ENCODE measurements at places on chromosomes 2 and 18.

DNA sequence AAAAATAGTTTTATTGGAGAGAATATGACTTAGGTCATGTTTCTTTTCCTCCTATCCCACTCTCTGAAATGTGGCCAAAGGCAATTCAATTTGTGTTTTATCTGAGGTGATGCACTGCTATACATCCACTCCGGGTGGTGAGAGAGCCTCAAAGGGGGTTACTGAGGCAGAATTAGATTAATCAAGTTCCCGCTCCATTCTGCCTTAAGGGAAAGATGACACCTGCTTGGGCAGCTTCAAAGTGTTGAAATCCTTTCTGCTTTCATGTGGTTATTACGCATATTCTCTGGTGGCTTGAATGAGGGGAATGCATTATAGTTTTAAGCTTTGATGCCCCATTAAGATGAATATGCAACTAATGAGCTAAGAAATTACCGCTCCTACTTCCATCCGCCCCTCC, 213.0 kb upstream of the TMEFF2 start:
- no peak for DNase-seq

DNA sequence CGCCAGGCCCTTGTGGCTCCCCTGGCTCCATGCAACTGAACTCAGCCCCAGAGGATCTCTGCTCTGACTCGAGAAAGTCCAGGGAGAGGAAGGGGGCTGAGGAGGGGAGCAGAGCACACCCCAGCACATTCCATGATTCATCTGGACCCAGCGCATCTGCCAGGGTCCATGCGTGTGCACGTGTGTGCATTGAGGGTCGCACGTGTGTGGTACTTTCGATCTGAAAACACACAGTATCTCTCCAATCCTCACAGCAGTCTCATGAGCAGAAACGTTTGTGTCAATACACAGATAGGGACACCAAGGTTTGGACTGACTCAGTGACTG, 146.4 kb upstream of the ID2 start:
- peak; percentile 27 for DNase-seq

DNA sequence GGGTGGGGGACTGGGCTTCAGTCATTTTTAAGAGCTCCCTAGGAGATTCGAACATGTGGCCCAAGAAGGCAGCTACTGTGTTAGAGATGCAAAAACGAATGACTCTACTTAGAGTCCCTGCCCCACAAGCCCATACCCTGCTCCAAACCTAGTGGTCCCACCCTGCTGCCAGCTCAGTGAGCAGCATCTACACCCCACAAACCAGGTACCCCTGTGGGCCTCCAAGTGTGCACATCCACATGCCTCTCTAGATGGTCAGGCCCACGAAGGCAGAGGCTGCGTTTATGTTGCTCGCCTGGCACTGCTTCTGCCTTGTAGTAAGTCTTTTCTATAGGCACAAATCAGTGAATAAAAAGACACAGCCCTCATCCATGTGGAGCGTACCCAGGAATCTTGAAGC, 112.6 kb downstream of the PDCL3 start:
- no peak for DNase-seq

DNA sequence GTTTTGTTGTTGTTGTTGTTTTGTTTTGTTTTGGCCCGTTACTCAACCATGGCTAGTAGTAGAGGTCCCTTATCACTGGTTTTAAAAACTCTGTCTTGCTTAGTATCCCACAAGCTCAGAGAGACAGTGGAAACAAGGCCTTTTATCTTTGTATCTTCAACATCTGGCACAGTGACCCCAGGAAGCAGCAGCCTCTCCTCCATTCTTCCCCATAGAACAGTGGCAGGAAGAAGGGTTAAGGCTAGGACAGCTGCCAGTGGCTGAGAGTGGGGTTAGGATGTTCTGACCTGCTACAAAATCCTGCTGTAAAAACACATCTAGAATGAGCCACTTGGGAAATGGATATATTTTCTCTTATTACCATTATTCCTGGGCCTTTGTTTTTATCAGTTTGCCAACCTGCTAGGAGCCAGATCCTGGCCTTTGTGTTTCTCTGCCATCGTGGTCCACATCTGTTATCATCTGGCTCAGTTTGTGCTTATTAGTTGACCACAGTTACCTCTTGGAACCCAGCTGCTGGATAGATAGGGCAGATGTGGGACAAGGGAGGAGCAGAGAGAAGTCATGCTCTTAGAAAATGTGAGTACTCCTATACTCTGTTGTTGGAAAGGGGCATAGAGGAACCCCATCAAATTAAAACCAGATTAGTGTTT, 246.8 kb downstream of the AGPS start:
- DNase-seq = peak; percentile 64

DNA sequence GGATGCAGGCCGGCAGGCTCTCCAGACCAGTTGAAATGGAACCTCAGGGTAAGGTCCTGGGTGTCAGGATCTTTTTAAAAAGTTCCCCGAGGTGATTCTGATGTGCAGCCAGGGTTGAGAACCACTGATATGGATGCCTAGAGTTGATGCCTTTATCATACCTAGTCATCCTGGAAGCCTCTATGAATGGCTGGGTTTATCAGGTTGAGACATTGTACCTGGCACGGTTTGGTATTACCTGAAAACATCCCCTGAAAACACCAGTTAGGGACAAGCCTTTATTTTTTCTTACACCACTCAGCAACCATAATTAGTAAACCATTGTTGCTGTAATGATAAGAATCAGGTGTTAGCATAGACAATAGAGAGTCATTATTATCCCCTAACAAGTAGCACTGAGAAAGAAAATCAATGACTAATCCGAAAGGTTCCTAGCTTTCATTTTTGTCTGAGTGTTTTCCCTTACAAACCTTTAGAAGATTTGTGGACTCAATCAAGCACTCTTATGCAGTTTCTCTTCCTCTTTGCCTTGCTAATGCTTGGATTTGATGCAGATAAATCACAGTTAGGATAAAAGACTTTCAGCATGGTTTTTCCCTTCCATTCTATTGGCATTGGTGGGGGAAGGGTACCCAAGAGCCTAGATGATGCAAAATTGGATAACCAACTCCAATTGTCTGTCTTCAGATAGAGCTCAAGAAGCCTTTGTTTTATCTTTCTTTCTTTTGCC, 116.5 kb upstream of the LYPD6 start:
- DNase-seq = no peak

DNA sequence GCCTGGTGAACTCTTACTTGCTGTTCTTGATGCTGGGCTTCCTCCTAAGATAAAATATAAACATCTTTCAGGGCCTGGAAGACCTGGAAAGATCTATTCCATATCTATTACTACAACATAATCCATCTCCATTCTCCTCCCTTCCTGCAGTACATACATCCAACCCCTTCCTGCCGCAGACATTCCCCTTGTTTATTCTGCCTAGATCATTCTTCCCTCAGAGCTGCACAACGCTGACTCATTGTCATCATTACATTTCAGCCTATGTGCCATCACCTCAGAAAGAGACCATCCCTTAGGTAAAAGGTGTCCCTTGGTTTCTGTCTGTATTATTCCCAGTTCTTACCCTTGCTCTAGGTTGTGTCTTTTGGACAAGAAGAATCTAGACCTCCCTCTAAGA, 2.5 kb upstream of the CDH7 start:
- DNase-seq = no peak

DNA sequence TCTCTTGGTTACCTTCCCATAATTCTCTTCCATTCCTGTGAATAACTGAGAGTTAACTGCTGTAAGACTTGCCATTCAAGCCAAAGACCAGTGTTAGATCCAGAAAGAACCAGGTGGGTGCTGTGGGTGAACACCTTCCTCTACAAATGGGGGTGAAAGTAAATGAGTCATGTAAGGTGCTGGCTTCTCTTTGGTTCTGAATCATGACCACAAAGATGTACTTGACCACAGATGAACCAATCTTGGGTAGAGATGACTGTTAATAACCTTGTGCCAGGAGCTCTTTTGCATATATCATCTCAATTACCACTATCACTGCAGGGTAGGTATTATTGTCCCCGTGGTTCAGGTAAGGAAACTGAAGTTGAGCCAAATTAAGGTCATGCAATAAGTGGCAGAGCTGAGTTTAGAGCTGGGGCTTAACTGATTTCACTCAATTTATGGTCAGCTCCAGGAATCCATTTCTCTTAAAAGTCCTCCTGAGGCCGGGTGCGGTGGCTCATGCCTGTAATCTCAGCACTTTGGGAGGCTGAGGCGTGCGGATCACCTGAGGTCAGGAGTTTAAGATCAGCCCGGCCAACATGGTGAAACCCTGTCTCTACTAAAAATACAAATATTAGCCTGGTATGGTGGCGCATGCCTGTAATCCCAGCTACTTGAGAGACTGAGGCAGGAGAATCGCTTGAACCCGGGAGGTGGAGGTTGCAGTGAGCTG, 244.9 kb upstream of the CXCR4 start:
- no peak for DNase-seq

DNA sequence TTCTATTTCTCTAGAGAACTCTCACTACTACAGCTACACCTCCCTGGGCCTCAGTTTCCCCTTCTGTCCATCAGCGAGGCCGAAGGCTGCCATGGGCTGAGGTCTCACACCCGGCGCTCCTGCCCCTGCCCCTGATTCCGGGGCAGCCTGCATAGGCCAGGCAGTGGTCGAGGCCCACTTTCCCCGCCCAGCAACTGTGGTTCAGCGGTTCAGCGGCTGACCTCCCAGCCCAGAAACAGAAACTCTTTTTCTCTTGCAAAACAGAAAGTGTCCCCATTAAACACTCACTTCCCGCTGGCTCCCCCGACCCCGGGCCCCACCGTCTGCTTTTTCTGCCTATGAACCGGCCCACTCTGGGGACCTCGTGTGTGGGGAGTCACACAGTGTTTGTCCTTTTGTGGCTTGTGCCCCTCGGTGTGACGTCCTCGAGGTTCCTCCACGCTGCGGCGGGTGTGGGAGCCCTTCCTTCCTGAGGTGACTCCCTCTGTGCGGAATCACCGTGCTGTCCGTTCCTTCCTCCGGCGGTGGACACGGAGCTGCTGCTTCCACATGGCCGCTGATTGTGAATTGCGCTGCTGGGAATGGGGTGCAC, 16.0 kb downstream of the PDCD1 start:
- peak; percentile 91 for DNase-seq

DNA sequence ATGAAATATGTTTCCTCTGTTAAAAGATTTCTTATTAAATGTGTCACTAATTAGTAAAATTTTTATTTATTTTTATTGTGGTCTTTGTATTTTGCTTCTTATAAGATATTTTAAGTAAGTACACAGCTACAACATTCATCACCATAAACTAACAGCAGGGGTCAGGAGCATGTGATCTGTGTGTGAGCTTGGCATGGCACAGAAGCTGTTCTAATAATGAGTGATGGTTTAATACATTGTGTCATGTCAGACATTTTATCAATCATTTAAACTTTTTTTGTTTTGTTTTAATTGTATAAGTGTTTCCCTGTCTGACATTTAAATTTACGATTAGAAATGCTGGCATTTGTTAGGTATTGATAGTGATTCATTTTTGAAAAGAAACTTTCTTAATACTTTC, 585.4 kb downstream of the DSC3 start:
- no peak for DNase-seq

GRCh38 chr2:160299540-160299939, 99.5 kb upstream of the ITGB6 start:
- DNase-seq = no peak

DNA sequence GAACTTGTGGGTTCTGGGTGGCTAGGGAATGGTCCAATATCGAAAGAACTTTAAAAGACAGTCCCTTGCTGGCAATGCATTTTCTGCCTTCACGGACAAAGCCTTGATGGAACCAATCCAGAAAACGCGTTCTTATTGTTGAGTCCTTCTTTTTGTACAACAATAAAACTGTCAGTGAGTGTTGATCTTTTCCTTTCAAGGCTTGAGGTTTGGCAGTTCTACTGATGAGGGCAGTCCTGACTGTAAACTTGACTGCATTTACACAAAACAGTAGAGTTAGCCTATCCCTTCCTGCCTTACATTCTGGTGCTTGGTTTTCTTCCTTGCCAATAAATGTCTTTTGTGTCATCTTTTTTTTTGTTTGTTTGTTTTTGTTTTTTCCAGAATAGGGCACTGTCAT, 2.5 kb upstream of the UGT1A7 start:
- DNase-seq = no peak

DNA sequence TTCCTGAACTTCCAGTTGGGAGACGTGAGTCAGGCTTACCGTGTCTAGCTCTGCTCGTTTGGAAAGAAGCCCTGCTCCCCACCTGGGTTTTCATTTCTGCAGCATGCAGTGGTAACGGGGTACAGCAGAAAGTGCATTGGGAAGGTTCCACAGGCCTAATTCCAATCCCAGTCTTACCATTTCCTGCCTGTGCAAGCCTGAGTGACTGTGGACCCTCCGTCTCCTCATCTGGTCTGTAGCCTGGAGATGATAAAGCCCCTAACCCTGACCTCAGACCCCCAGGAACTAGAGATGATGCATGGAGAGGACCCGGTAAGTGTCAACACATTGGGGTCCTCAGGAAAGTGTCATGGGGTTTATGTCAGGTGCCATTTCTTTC, 5.8 kb upstream of the PSD4 start:
- DNase-seq = no peak

GRCh38 chr2:121203591-121204249, 81.3 kb downstream of the TFCP2L1 start:
- no peak for DNase-seq

DNA sequence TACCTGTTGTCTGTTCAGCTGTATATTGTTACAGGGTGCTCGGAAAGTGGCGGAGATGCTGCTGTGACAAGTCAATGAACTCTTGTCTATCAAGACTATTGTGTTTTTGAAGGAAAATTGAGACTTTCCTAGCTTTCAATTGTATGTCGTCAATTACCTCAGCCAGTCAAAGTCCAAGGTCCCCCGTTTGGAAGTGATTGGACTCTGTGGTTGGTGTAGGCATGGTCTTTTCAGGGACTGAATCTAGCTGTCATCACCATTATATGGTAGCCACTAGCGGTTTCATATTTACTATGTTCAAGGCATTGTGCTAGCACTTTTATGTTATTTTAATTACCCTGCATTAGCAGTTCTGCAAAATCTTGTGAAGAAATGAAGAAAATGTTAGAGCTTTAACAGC, 54.9 kb downstream of the XRCC5 start:
- DNase-seq = no peak

- DNase-seq = no peak
These were observed 15.0 kb downstream of the SMAD4 start for GRCh38 chr18:51044928-51045585.

DNA sequence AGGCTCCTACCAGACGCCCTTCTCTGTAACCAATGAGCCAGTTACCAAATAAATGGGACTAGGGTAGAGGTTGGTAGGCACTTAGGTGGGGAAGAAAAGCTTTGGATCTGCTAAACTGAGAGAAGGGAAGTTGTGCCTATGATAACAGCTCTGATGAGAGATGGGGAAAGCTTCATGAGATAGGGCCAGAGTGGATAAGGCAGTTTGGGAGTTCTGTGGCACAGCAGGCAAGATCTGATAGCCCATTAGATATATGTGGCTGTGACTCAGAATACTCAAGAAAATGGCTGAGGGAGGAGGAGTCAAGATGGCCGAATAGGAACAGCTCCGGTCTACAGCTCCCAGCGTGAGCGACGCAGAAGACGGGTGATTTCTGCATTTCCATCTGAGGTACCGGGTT, 99.8 kb downstream of the PDE11A start:
- DNase-seq = no peak

DNA sequence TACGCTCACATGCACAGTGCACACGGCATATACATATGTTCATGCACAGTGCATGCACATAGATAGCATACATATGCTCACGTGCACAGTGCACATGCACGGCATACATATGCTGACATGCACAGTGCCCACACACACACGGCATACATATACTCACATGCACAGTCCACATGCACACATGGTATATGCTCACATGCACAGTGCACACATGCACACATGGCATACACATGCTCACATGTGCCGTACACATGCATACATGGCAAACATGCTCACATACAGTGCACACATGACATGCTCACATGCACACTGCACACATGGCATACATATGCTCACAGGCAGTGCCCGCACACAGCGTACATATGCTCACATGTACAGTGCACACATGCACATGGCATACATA, 97.7 kb upstream of the CTDP1 start:
- no peak for DNase-seq

Measured in common myeloid progenitor, CD34-positive (primary cell).